ENCODE measurements at places on chromosomes 7 and 10. TPM values are rescaled to one million over a fixed set of nuclear protein-coding genes. Genes with fewer than 3 reads are reported as not detected.
A peak's percentile ranks its signal among the peaks of the same experiment; 100 is the strongest.

DNA sequence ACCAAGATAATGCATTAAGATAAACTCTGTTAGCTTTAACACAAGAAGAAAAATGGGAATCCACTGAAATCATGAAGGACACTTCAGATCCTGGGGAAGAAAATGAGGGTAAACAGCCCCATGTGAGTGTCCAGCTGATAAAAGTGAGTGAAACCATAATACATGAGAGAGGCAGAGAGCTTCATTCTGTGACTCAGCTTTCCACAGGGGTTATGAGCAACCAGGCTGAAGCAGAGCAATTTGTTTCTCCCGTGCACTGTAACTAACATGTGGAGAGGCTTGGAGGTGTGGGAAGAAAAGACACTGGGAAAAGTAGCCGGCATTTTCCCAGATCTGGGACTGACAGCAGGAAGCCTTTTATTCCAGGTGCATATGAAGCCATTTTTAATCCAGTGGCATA, 971.7 kb downstream of the ANKRD7 start:
- no peak for DNase-seq
- no peaks in the 10 kb centered on the region for H3K36me3 ChIP-seq
- no peak overlapping the region for H3K27ac ChIP-seq
- no peak overlapping the region for H3K4me3 ChIP-seq
- H3K27me3 ChIP-seq = no peaks in the 10 kb centered on the region

Gene ARHGAP22
- total RNA-seq = 2.9 TPM

GRCh38 chr10:91350651-91351081, 59.5 kb upstream of the HECTD2 start:
- no peaks in the 10 kb centered on the region for H3K27me3 ChIP-seq
- H3K4me1 ChIP-seq = peaks cover 45% of the 10 kb centered on the region
- no peaks in the 10 kb centered on the region for H3K36me3 ChIP-seq
- H3K4me3 ChIP-seq = peak overlapping the region; percentile 2

DNA sequence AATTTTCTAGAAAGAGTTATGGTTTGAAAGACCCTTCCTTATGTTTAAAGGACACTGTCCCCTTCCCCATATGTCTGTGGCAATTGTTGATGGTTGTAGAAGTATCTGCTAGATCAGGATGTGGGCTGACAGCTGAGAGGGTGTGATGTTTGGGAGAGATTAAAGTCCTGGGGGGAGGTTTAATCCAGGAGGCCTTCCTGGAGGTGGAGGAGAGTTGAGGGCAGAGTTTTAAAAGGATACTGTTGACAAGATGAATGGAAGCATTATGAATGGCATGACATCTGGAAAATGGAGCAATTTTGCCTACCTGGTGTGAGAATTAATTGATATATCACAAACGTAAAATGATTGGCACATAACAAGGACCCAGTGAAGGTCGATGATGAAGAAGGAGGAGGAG, 32.9 kb upstream of the SMC3 start:
- H3K4me3 ChIP-seq = no peak overlapping the region
- H3K4me1 ChIP-seq = peaks cover 4% of the 10 kb centered on the region
- H3K27me3 ChIP-seq = peaks cover 26% of the 10 kb centered on the region
- no peak overlapping the region for H3K27ac ChIP-seq
- no peak for DNase-seq
